ENCODE measurements at places on chromosomes 16 and 17.
A peak's percentile ranks its signal among the peaks of the same experiment; 100 is the strongest.

DNA sequence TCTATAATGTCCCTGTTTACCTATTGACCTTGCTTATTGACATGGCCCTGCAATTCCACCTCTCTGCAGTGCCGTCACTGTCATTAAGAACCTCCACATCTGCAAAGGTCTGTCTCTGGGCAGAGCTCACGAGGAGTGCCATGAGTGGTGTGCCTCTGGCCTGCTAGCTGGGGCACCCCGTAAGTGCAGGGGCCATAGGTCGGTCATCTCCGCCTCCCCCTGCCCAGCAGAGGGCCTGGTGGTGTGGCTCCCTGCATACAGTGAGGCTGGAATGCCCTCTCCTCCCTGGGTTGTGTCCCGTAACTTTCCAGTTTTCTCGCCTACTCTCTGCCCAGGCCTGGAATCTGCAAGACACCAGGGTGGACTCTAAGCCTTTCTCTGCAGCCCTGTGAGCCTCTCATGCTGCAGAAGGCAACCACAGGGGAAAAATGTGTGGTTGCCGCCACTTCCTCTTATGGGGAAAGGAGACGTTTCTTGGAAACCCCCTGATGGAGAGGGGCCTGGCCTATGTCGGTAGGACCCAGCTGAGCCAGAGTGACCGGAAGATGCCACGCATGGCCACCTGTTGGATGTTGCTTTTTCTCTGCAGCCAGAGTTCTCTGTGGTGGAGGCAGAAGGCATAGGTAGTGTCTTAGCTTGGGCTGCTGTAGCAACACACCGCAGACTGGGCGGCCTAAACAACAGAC lies 2.7 kb upstream of the SNX20 start:
- peak; percentile 46 for DNase-seq

- DNase-seq = no peak
These were observed 682.4 kb downstream of the KCNJ18 start for GRCh38 chr17:22374741-22375140.

DNA sequence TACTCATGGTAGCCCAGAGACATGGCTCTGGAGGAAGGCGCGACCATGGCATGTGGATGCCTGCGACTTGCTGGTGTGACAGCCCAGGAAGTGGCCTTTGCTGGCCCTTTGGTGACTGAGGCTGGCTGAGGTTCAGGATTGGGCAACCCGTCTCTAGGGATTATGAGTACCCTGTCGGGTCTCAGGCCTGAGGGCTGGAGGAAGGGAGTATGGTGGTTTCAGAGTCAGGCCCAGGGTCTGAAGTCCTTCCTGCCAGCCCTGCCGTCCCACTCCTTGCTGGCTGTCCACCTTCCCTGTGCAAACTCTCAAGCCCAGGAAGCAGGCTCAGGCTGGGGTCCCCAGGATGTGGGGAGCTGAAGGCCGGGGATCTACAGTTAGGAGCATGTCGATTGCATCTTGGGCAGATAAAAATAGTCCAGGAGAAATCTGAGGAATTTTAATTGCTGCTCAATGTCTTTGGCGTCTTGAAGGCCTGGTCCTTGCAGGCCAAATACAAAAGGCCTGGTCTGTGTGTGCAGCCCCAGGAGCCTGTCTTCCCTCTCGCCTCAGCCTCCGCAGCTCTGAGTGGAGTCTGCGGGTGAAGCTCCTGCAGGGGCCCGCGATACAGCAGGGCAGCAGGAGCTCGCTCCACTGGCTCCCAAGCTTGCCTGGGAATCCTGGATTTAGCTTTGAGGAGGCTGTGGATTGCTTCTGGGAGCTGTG lies 52.5 kb downstream of the NKD1 start:
- DNase-seq = no peak

DNA sequence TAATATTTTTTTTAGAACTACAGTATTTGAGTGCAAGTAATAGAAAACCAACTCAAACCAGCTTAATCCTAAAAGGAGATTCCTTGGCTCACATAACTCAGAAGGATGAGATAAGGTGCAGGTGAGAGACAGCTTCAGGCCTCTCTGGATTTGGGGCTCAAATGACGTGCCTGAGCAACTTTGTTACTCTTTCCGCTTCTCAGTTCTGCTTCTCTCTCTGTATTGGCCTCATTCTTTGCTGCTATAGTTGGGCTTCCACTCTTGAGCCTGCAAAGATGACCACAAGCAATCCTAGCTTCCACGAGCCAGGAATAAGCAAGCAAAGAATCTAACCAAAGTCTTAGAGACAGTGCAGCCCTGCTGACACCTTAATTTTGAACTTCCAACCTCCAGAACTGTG lies 45.0 kb upstream of the NLK start:
- DNase-seq = no peak

Measured in T-cell (primary cell).